ENCODE measurements at places on chromosomes 1 and 21.

DNA sequence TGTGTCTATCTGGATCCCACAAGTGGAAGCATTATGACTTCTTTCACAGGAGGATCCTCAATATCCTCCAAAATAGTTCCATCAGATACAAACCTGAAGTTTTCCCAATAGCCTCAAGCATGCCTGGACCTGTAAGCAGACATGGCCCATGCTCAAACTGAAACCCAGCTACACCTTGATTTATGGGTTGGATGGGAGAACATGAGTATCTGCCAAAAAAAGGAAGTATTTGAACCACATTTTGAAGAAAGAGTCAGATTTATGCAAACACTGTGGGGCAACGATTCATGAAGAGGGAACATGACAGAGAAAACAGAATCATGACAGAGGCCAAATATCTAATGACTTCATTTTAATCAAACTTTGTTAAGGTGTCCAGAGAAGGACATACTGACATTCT is 351.0 kb upstream of the NFIA start:
- no peak for DNase-seq

DNA sequence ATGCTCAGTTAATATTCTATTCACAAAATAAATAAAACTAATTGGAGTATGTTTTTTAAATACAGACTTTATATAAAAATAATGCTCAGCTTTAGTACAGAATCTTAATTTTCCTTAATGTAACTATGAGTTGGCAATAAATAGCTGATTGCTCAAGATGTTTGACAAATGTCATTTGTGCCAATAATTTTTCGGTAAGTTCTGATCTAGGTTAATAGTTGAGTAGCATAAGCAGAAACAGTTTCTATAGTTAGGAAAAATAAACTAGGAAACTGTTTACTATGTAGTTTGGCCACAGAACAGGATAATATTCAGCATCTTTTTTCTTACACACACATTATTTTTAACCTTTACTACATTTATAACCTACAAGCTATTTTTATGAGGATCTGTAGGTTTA is 40.3 kb downstream of the KCTD3 start:
- DNase-seq: no peak

- no peak for DNase-seq
These were observed 2.8 kb downstream of the MX1 start for GRCh38 chr21:41428847-41429246.

DNA sequence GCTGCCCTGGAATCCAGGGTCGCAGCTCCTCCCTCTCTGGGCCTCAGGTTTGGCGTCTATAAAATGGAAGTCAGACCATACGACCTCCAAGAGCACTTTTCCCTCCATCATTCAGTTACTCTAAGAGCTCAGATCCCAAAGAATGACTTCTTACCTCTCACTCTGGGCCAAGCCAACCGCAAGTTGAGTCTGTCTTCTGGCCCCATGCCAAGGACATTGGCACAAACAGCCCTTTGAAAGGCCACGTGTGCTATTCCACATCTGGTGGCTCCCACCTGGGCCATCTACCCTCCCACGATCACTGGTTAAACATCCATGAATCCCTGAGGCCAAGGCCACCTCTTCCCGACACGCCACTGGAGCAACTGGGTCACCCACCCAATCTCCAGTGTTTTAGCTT is 12.4 kb downstream of the SLC2A7 start:
- DNase-seq: no peak

GRCh38 chr1:9823693-9823942 is 147 bp downstream of the CLSTN1 start:
- DNase-seq: no peak

GRCh38 chr1:34876406-34876805 is 16.9 kb upstream of the SMIM12 start:
- no peak for DNase-seq

GRCh38 chr1:175734642-175735041 is 8.8 kb downstream of the TNR start:
- DNase-seq: no peak

DNA sequence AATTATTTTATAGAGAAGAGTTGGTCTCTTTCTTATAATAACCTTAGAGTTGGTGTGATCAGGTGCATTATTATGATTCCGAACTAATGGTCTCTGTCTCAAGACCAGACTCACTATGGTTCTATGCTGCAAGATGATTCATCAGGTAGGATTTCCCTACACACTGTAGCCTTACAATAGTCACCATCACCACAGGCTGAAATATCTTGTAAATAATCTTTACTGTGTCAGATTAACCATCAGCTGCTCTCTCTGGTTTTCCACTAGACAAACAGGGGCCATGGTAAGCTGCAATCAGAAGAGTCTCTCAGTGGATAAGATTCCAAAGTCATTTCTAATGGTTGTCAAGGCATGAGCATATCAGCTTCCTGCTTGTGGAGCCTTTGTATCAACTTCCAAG is 4.4 kb upstream of the GBP4 start:
- peak; percentile 69 for DNase-seq

DNA sequence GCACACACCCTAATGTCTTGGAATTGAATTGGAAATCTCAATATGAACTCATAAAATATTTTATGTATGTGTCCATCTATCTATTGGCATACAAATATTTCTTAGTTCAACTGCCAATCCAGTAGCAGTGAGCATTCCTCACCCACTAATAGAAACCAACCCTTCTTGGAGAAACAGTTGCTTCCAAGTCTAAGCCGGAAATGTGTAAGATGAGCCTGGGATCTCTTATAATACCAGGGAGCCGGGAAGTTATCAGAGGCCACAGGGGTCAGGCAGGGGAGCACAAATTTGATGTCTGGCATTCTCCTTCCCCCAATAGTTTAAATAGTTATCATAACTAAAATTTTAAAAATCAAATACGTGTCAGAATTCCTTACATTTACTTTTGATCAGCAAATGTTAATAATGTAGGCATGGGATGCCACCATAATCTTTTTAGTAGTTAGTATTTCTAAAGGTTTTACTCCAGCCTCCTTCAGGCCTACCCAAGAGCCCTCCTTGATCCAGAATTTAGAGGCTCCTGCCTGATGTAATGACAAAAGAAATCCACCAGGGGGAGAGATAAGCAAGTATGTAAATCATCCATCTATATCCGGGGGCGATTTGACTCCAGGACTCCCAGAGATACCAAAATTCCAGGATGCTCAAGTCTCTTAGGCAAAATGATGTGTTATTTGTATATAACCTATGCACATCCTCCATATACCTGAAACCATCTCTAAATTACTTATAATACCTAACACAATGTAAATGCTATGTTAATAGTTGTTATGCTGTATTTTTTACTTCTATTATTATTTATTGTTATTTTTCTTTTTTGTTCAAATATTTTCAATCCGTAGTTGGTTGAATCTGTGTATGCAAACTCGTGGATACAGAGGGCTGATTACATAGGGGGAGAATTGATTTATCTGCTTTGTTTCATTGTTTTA is 218.7 kb upstream of the COA6 start:
- DNase-seq: peak; percentile 46

- DNase-seq: peak; percentile 43
These were observed 213.4 kb downstream of the APP start for GRCh38 chr21:25956993-25957714.

DNA sequence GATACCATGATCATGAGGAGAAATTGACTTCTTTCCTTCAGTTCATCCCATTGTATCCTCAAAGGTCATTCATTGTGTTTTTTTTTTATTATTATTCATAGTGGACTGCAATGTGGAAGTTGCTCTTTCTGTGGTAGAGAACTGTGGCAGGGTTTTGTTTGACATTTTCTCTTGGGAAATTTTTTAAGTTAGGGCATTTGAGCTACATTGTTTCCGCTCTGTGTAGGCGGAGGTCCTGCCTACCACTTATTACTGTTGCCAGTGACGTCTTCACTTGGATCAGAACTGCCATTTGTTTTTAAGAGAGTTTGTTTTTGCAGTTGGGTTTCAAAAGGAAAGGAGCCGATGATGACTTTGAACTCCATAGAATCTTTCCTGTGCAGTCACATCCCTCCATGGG is 287.4 kb upstream of the FMN2 start:
- no peak for DNase-seq

GRCh38 chr1:78972723-78973122 is 33.8 kb downstream of the ADGRL4 start:
- DNase-seq: no peak

- no peak for DNase-seq
These were observed 134.7 kb upstream of the TNR start for GRCh38 chr1:175877939-175878737.

- no peak for DNase-seq
These were observed 29.1 kb upstream of the PLA2G4A start for GRCh38 chr1:186799689-186800054.

- DNase-seq: no peak
These were observed 56.6 kb downstream of the MAB21L3 start for GRCh38 chr1:116167625-116168276.

DNA sequence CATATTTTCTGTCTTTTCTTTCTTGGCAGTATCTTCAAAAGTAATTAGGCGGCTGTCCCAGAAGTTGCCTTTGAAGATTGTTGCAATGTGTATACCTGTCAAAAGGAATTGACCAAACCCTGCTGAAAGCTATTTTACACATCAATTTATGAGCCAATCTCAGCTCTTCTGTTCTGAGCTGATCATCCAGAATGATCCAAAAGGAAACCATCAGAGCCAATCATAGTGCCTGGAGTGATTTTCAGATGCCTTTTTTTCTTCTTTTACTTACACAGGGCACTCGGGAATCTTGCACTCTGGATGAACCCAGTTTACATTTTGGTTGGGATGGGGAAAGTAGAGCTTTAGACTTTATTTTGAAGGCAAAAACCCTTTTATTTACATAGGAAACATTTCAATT is 21.8 kb upstream of the APOBEC4 start:
- no peak for DNase-seq

- no peak for DNase-seq
These were observed 616.0 kb upstream of the NR5A2 start for GRCh38 chr1:199411506-199411905.

GRCh38 chr1:203443296-203443695 is 32.3 kb upstream of the PRELP start:
- no peak for DNase-seq

GRCh38 chr1:230112131-230112701 is 45.2 kb downstream of the GALNT2 start:
- DNase-seq: no peak

- DNase-seq: peak; percentile 24
These were observed 2.5 kb upstream of the PTGER3 start for GRCh38 chr1:71049951-71050598.

DNA sequence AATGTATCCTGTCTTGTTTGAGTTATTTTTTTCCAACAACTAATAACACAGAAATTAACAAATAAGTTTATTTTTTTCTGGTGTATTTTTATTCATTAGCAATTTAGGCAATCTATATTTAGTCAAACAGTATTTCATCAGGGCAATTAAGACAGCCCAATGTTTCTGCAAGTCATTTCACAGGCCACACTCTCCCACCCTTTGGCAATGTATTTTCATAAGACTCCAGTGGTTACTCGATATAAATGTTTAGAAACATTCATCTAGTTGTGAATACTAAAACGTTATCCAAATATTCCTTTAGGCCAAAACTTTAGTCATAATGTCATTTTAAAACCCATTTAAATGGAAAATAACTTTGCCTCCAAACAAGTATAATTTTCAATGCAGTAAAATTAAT is 142.1 kb downstream of the KCNT2 start:
- DNase-seq: no peak

DNA sequence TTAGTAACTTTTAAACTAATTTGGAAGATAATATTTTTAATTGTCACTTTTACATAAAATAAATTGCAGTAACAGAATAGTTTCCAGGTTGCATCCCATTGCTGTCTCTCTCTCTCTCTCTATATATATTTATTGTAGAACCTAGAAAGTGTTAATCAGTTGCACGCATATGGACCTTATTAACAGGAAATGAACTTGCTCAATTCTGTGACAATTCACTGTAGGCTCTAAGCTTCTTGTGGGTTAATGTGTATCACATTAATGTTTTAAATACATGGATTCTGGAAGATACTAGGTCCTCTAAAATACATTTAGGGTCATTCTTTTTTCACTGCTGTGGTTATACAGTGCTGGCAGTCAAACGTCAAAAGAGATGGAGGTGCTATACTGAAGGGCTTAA is 33.1 kb downstream of the LRRC71 start:
- no peak for DNase-seq

DNA sequence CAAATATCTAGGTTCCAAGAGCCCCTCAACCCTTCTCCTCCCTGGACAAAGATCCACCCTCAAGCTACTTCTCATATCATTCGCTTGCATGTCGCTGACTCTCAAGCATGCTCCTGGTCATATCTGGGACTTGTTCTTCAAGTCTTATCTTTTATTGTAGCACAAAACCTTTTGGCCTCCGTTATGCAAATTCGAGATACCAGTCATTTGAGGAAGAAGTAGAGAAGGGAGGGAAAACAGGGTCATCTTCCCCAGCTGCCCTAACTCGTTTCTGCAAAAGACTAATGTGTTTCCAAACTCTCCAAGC is 63.8 kb upstream of the ETS2 start:
- no peak for DNase-seq

DNA sequence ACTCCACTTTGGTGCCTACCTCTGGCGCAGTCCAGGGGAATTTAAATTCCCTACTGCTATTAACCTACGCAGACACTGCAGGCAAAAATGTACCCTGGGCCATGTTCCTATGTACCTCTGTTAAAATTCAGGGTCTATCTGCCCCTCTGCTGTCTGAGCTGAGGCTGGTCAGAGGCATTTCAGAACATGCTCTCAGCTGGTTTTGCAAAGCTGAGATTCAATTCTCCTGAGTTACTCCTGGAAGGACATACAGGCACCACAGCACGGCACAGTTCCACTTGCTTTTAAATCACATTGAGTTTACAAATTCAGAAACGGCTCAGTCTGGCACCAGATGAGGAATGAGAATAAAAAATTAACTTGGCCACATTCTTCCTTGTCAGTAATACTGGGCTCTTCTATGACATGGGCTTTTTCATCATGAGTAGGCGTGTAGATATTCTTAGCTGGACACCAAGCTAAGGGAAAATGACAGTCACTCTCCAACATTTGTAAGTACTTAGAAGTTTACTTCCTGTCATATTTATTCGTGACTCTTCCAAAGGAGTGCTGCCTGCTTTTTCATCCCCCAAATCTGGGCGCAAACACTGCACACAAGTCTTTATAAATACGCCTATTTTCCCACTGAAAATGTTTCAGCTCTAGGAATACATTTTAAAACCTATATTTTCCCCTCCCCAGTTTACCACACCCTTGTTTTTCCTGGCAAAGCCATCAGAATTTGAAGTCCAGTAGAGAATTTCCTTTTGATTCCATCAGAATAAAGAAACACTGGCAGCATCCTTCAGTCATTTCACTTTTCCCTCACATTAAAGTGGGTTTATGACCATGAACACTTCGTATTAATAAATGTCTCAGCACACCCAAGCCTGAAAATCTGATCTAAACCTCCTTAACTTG is 1.9 kb downstream of the C1orf198 start:
- DNase-seq: no peak

DNA sequence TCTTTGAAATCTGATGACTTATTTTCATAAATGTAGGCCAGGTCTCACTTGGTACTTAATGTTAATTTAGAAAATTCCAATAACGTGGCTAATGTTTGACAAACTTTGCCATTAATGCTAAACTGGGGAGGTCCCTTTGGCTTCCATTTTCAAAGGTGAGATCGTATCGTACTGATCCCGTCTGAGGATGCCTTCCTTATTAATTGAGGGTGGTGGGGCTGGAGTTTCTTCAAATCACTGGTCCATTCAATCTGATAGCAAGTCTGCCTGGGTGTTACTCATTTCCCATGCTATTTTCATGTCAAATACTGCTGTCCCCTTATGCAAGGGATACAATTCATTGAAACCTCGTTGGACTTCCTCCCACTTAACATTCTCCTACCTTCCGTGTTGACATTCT is 327.1 kb downstream of the DISC1 start:
- DNase-seq: no peak

Measured in NCI-H226 (cell line).